Left forelimb (tissue), 1 donor: ENCODE measurements at places on chromosomes 11 and 22.

DNA sequence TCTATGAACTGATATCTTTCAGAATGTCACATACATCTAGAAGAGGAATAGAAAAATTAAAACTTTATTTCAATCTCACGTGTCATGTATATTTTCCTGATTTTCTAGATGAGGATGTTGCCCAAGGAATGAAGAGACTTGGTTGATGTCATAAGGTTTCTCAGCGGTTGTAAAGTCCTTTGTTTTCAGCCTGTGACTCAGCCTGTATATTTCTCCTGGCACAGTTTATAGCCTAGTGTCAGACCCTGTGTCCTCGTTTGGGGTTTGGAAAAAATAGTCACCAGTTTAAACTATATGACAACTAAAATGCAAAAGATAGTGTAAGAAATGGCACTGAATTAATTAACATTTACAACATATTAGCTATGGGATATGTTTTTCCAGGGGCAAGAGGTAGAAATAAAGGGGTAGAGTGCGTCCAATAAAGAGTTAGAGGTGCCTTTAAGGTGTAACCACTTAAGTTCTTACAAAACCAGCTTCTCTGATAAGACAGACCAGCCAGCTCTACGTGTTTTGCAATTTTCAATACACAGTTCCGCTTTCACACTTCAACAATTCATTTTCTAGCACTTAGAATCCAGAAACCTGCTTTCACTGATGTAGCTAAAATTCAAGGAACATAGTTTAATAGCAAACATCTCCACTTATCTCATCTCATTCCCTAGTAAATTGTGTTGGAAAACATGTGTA, 1432.6 kb upstream of the TENM4 start:
- DNase-seq = no peak

DNA sequence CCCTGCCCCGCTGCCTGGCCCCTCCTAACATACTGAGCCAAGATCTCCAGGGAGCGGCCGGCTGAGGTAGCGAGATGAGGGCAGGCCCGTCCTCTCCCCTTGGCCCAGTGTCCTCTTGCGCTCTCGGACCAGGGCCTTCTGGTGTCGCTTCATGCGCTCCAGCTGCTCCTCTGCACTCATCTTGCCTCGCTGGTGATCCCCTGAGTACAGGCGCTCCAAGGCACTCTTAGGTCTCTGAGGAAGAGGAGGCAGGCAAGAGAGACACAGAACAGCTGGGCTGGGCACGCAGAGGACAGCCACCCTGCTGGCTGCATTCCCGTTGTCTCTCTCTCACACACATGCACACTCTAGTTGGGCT, 50.6 kb downstream of the C11orf58 start:
- no peak for DNase-seq

- DNase-seq = no peak
These were observed 196.7 kb downstream of the ARHGAP42 start for GRCh38 chr11:100883830-100884229.

DNA sequence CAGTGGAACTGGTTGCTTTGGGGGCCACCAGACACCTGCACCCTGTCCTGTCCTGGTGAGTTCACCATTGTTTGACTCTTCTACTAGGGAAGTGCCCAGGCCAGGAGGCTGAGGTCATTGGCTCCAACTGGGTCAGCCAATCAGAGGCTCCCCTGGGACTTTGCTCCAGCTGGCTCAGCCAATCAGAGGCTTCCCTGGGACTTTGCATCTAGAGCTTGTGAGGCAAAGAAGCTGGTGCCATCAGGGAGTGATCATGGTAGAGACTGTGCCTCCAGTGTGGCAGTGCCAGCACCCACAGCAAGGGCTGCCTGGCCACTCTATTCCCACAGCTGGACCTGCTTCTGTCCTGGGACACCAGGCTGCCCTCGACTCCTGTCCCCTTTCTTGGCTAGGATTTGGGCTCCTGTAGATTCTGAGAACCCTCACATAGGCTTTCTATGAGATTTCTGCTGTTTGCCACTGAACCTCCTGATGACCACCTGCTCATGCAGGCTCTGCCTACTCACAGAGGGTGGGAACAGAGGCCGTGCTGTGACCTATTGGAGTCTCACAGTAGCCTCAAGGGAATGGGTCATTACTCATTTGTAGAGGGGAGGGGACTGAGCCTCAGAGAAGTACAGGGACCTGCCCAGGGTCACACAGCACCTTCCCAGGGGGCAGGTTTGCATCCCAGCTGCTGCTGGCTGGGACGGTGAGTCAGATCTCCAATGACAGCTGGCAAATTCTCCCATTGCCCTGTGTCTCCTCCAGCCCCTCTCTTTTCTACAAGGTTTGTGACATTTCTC, 59.2 kb upstream of the SHISAL1 start:
- DNase-seq = no peak

- DNase-seq = no peak
These were observed 72.0 kb upstream of the NARS2 start for GRCh38 chr11:78646564-78647185.
